ENCODE measurements at places on chromosomes 12 and 14.

DNA sequence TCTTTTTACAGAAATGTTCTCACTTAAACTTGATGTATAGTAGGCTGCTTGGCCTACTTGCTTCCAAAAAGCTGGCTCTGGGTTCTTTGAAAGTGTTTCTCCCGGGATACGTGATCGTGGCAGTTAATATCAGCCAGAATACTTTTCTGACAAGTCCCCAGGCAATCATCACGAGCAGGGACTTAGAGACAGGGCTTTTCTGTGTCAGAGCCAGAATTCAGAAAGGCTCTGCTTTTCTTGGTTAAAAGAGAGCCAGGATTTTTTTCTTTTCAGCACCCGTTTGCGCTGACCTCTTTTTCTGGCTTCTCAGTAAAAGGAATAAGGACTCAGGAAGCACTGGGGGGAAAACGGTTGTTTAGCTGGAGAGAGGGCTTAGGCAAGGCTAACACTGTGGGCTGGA lies 57.8 kb upstream of the ARHGAP5 start:
- DNase-seq: no peak

DNA sequence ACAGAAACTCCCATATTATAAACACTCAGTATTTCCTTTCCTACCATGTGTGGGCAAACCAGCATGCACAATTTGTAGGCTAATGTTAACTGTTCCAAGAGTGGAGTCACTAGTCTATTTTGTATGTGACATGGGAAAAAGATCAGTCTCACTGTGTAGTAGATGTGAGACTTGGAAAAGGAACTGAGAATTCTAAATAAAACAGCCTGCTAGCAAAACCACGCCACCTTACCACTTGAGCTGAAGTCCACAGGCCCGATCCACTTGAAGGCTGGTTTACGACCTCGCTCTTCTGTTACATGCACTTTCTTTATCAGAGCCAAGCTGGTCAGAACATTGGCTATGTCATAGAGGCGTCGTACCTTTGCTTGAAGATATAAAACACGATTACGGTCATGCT lies 22.5 kb downstream of the E2F7 start:
- DNase-seq: no peak

- DNase-seq: no peak
These were observed 24.3 kb downstream of the TM7SF3 start for GRCh38 chr12:26989873-26990272.

- no peak for DNase-seq
These were observed 115.5 kb upstream of the G2E3 start for GRCh38 chr14:30443368-30444007.

GRCh38 chr14:69624136-69624535 lies 12.7 kb downstream of the SUSD6 start:
- no peak for DNase-seq
